ENCODE measurements at places on chromosomes 1 and 21. TPM values are rescaled to one million over a fixed set of nuclear protein-coding genes. Genes with fewer than 3 reads are reported as not detected.

AHCTF1 gene
- total RNA-seq: 29.9 TPM

- H3K4me1 ChIP-seq: peaks cover 4% of the 10 kb centered on the region
- no peak overlapping the region for H3K4me3 ChIP-seq
- peaks cover 57% of the 10 kb centered on the region for H3K27me3 ChIP-seq
- DNase-seq: no peak
These were observed 23.4 kb upstream of the TARDBP start for GRCh38 chr1:10989095-10989494.

- H3K27me3 ChIP-seq: no peaks in the 10 kb centered on the region
- H3K27ac ChIP-seq: no peak overlapping the region
- H3K4me3 ChIP-seq: no peak overlapping the region
These were observed 18.6 kb upstream of the PRDM15 start for GRCh38 chr21:41897700-41898099.

GORAB gene
- total RNA-seq: 20.8 TPM

- no peak for DNase-seq
- H3K36me3 ChIP-seq: peaks cover 23% of the 10 kb centered on the region
- no peak overlapping the region for H3K4me3 ChIP-seq
- H3K27ac ChIP-seq: no peak overlapping the region
- no peaks in the 10 kb centered on the region for H3K27me3 ChIP-seq
- peaks cover 29% of the 10 kb centered on the region for H3K4me1 ChIP-seq
These were observed 48.4 kb upstream of the C1orf198 start for GRCh38 chr1:230916587-230917283.

DNA sequence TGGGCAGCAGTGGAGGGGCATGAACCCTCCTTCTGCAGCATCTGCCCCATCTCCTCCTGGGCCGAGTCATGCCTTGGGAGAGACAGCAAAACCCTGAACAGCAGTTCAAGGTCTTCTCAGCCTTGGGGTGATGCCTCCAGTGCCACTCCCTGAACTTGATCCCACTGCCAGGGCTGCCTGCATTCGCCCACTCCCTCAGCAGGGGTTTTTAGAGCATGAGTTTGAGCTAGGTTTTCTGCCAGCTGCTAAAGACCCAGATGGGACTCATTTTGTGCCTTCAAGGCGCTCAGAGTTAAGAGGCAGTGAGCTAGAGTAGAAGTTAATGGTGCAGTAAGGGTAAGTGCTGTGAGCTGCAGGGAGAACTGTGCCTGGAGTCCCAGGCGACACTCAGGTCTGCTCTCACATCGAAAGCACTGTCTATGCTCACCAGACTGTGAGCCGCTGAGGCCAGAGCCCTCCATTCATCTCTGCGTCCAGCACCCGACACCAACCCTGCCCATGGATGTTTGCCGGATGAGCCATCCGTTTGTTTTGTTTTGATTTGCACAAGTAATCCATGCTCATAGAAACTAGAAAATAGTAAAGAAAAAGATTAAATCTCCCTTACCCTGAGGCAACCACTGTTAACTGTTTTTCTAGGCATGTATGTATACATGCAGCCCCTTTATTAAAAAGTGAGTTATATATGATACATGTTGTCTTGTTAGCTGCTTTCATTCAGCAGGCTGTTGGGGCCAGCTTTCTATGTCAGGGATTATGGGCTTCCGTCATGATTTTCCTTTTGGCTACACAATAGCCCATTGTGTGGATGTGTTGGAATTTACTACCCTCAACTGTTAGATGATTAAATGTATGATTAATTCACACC, 67.8 kb downstream of the VPS26C start:
- DNase-seq: no peak
- no peaks in the 10 kb centered on the region for H3K27me3 ChIP-seq
- peaks cover 26% of the 10 kb centered on the region for H3K4me1 ChIP-seq
- H3K36me3 ChIP-seq: peaks cover 56% of the 10 kb centered on the region

DNA sequence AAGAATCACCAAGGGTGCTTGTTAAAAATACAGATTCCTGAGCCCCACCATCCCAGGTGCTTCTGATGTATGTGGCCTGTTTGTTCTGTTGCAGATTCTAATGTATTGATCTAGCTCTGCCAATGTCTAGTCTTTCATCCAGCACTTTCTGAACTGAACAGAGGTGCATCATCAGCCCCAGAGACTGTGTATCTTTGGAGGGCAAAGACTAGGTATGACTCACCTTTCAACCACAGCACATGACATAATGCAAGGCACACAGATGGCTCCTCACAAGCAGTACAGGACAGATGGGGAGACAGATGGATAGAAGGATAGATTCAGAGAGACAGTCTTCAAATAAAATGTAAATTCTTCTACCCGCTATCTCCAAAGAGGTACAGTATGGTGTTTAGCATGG, 32.3 kb downstream of the CD58 start:
- DNase-seq: no peak
- H3K4me1 ChIP-seq: no peaks in the 10 kb centered on the region

ST6GALNAC5 gene
- 2.6 TPM for total RNA-seq

XKR8 gene
- total RNA-seq: 3.9 TPM

- no peak for DNase-seq
- H3K27me3 ChIP-seq: no peaks in the 10 kb centered on the region
- H3K36me3 ChIP-seq: peaks cover 19% of the 10 kb centered on the region
- H3K4me1 ChIP-seq: peaks cover 40% of the 10 kb centered on the region
- no peak overlapping the region for H3K27ac ChIP-seq
These were observed 122.3 kb downstream of the GALNT2 start for GRCh38 chr1:230189341-230189740.

- peaks cover 18% of the 10 kb centered on the region for H3K36me3 ChIP-seq
- no peak for DNase-seq
- no peaks in the 10 kb centered on the region for H3K27me3 ChIP-seq
- no peak overlapping the region for H3K4me3 ChIP-seq
- no peak overlapping the region for H3K27ac ChIP-seq
- H3K4me1 ChIP-seq: no peaks in the 10 kb centered on the region
These were observed 21.4 kb downstream of the UTS2 start for GRCh38 chr1:7831458-7831857.

- no peak overlapping the region for H3K4me3 ChIP-seq
- peaks cover 13% of the 10 kb centered on the region for H3K4me1 ChIP-seq
- no peak overlapping the region for H3K27ac ChIP-seq
- no peaks in the 10 kb centered on the region for H3K36me3 ChIP-seq
- no peaks in the 10 kb centered on the region for H3K27me3 ChIP-seq
These were observed 25.0 kb downstream of the TTC39A start for GRCh38 chr1:51305371-51305823.

RPTN gene
- not detected for total RNA-seq

DNA sequence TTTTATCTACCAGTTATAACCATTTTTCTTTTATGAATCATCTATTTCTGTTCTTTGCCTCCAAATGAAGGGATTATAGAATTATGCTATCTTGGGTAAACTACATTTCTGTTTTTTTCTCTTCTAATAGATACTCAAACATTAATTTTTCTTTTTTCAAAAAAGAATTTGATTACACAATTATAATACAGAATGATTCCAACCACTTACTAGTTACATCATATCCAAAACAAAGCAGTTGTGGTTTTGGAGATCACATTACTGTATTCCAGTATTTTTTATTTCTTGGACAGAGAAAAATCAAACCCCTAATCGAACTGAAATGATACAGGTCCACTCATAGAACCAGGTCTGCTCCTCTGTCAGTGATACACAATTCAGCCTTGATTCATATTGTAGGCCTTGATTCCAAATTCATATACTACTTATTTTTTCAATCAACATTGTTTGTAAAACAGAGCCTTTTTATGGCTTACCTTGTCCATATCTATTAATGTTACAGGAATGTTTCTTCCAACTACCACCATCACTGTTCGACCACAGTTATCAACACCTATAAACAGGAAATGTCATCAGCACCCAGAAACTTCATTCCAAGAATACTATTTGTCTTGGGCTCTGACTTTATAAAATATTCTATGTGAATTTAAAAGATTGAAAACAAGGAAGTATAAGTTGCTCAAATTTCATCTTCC, 43.2 kb downstream of the GDAP2 start:
- H3K27me3 ChIP-seq: no peaks in the 10 kb centered on the region
- H3K4me3 ChIP-seq: no peak overlapping the region
- H3K4me1 ChIP-seq: peaks cover 4% of the 10 kb centered on the region
- DNase-seq: no peak

DNA sequence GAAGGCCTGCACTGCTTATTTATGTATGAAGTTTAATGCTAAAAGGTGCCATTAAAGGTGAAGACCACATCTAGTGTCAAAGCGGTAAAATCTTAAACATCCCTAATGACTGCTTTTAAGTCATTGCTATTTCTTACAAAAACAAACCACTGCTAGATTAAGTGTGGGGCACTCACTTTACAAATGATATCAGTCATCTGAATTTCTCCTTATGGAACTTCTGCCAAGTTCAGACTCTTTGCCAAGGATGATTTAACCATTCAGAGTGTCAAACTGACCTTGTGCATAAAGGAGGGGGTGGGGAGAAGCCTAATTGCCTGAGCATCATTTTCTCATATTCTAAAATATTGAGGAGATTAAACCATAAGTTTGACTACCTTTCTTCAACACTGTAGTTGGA, 271.5 kb downstream of the TGFB2 start:
- H3K4me3 ChIP-seq: no peak overlapping the region
- no peak overlapping the region for H3K27ac ChIP-seq
- DNase-seq: no peak
- H3K36me3 ChIP-seq: no peaks in the 10 kb centered on the region
- peaks cover 15% of the 10 kb centered on the region for H3K4me1 ChIP-seq

CFAP57 gene
- total RNA-seq: 0.24 TPM

DNA sequence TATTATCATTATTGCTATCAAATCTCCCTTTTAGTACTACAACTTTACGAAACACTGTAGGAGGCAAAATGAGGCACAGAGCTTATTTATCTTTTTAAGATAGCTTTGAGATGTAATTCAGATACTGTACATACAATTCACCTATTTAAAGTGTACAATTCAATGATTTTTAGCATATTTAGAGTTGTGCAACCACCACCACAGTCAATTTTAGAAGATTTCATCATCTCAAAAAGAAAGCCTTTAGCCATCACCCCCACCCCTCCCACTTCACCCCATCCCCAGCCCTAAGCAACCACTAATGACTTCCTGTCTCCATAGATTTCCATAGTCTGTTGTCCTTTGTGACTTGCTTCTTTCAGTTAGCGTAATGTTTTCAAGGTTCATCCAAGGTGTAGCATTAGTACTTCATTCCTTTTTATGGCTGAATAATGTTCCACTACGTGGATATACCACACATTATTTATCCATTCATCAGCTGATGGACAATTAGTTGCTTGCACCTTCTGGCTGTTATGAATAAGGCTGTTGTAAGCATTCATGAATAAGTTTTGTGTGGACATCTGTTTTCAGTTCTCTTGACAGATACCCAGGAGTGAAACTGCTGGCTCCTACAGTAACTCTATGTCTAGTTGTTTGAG, 9.4 kb upstream of the CAPN9 start:
- DNase-seq: no peak
- H3K4me3 ChIP-seq: no peak overlapping the region
- H3K27ac ChIP-seq: no peak overlapping the region
- H3K4me1 ChIP-seq: no peaks in the 10 kb centered on the region
- peaks cover 17% of the 10 kb centered on the region for H3K27me3 ChIP-seq
- no peaks in the 10 kb centered on the region for H3K36me3 ChIP-seq

RCSD1 gene
- not detected for total RNA-seq

DNA sequence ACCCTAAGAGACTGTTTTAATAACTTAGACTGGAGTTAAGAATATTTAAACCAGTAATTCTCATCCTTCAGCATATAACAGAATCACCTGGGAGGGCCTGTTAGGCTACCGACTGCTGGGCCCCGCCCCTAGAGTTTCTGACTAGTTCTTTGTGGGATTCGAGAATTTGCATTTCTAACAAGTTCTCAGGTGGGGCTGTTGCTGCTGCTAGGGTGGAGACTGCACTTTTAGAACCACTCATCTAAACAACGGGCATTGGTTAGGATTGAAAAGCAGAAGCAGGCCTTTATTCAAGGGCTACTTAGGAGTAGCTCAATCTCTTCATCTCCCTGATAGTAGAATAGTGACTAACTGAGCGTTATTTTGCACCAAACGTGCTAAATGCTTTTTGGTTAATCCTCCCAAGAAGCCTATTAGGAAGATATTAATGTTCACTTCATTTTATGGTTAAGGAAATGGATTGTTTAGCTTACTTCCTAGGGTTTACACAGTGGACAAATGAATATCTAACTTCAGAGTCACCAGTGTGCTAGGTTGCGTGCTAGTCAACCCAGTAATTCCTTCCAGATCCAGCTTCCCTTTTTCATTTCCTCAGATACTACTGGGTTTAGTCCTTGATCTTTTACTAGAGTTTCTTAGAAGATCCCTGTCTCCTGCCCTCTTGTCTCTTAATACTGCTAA, 31.1 kb upstream of the UAP1 start:
- DNase-seq: no peak
- no peaks in the 10 kb centered on the region for H3K27me3 ChIP-seq
- H3K27ac ChIP-seq: no peak overlapping the region
- H3K4me1 ChIP-seq: peaks cover 2% of the 10 kb centered on the region
- no peak overlapping the region for H3K4me3 ChIP-seq

GIPC2 gene
- total RNA-seq: 0.08 TPM

GRCh38 chr21:44849616-44850130, 23.8 kb downstream of the PTTG1IP start:
- peaks cover 21% of the 10 kb centered on the region for H3K4me1 ChIP-seq
- H3K27ac ChIP-seq: no peak overlapping the region
- H3K4me3 ChIP-seq: no peak overlapping the region
- peaks cover 38% of the 10 kb centered on the region for H3K36me3 ChIP-seq
- no peak for DNase-seq

- no peak for DNase-seq
- no peak overlapping the region for H3K4me3 ChIP-seq
- no peak overlapping the region for H3K27ac ChIP-seq
- peaks cover 10% of the 10 kb centered on the region for H3K4me1 ChIP-seq
- H3K36me3 ChIP-seq: peaks cover 18% of the 10 kb centered on the region
- H3K27me3 ChIP-seq: no peaks in the 10 kb centered on the region
These were observed 62.8 kb downstream of the NVL start for GRCh38 chr1:224266915-224267856.

DNASE2B gene
- not detected for total RNA-seq

GJA4 gene
- not detected for total RNA-seq

- DNase-seq: no peak
- peaks cover 3% of the 10 kb centered on the region for H3K27me3 ChIP-seq
- H3K36me3 ChIP-seq: no peaks in the 10 kb centered on the region
- H3K27ac ChIP-seq: no peak overlapping the region
- H3K4me3 ChIP-seq: no peak overlapping the region
These were observed 45.5 kb downstream of the CACHD1 start for GRCh38 chr1:64515427-64515826.

GRCh38 chr1:237779356-237779755, 111.4 kb downstream of the ZP4 start:
- no peaks in the 10 kb centered on the region for H3K36me3 ChIP-seq
- no peaks in the 10 kb centered on the region for H3K4me1 ChIP-seq
- no peak overlapping the region for H3K27ac ChIP-seq
- DNase-seq: no peak
- H3K4me3 ChIP-seq: no peak overlapping the region
- peaks cover 6% of the 10 kb centered on the region for H3K27me3 ChIP-seq

IL23R gene
- not detected for total RNA-seq

HRNR gene
- not detected for total RNA-seq

ERICH3 gene
- not detected for total RNA-seq

GRCh38 chr1:94070865-94071264, 50.1 kb downstream of the ABCA4 start:
- H3K27me3 ChIP-seq: no peaks in the 10 kb centered on the region
- H3K36me3 ChIP-seq: no peaks in the 10 kb centered on the region

NUF2 gene
- 6.8 TPM for total RNA-seq

PLA2G4A gene
- total RNA-seq: 2.4 TPM

- DNase-seq: no peak
- H3K36me3 ChIP-seq: peaks cover 11% of the 10 kb centered on the region
- H3K27me3 ChIP-seq: no peaks in the 10 kb centered on the region
- peak overlapping the region; percentile 65 for H3K4me3 ChIP-seq
These were observed 192.3 kb downstream of the SLC45A1 start for GRCh38 chr1:8510041-8510823.

PKLR gene
- total RNA-seq: not detected

Measured in osteocyte (in vitro differentiated cells).